Stimulated activated CD8-positive, alpha-beta memory T cell treated with anti-CD3 and anti-CD28 coated beads, Interleukin-7, amount 100 ng/mL, for 1 hour (primary cell): ENCODE measurements at places on chromosomes 6 and 20.

DNA sequence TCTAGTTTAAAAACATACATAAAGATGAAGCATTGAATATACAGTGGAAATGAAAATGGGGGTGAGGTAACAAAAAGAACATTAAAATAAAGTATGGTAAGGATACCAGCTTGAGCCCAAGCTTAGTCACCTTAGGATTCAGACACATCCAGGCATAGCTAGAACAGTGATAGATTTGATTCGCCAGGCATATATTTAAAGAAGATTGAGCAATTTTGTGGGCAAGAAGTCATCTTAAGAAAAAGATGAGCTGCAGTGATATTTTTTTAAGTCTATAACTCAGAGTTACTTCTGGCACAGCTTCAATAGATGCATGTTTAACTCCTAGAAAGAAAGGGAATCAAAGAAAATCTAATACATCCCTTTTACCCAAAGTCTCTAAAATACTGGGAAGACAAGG is 97.9 kb downstream of the BMP5 start:
- DNase-seq: no peak

- DNase-seq: no peak
These were observed 85.4 kb downstream of the PLCG1 start for GRCh38 chr20:41222703-41223102.

DNA sequence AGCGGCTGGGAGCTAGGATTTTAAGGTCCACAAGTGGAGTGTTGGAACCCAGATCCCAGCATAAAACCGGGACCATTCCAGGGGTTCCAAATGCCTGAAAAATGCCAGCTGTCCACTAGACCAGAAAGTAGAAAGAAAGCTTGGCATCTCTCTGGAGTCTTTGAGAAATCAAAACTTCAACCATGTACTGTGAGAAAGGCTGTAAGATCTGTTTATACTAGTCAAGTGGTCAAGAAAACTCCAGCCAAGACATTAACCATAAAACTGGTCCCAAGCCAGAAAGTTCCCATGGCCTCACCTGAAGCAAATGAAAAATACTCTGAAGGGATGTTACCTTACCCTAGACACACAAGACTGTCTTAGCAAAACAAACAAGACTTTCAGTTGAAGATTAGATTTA is 112.6 kb downstream of the DCDC2 start:
- no peak for DNase-seq

DNA sequence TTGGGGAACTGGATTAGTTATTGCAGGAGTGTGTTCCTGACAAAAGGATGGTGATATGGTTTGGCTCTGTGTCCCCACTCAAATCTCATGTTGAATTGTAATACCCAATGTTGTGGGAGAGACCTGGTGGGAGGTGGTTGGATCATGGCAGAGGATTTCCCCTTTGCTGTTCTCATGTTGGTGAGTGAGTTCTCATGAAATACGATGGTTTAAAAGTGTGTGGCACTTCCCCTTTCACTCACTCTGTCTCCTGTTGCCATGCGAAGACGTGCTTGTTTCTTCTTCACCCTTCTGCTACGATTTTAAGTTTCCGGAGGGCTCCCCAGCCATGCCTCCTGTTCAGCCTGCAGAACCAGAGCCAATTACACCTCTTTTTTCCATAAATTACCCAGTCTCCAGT is 16.2 kb upstream of the TREM1 start:
- no peak for DNase-seq

- DNase-seq: no peak
These were observed 64.8 kb downstream of the FAM50B start for GRCh38 chr6:3913958-3914337.

- no peak for DNase-seq
These were observed 100.2 kb upstream of the CDYL start for GRCh38 chr6:4676016-4676415.

DNA sequence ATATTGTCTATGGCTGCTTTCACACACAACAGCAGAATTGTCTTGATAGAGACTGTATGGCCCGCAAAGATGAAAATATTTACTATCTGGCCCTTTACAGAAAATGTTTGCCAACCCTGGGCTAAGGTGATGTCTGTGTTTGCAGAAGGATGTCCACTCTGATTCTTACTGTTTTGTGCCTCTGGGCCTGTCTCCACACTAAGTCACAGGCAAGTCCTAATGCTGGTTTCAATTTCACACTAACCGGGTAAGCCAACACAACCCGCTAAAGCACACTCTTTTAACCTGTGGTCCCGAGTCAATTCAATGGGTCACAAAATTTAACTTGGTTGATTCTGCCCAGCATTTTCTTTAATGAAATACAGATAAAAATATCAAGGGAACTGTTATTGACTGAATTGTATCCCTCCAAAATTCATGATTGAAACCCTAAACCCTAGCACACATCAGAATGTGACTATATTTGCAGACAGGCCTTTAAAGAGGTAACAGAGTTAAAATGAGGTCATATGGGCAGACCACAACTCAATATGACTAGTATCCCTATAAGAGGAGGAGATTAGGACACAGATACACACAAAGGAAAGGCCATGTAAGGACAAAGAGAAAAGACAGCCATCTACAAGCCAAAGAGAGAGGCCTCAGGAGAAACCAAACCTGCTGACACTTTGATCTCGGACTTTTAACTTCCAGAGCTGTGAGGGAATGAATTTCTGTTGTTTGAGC is 78.4 kb downstream of the FYN start:
- DNase-seq: no peak

GRCh38 chr6:21398741-21399325 is 194.7 kb upstream of the SOX4 start:
- no peak for DNase-seq
